Cardiac muscle cell (in vitro differentiated cells and primary cell): ENCODE measurements at places on chromosomes 13 and 19.

- DNase-seq, result peak; percentile 82
Measured at GRCh38 chr13:49859560-49859959, 67.1 kb upstream of the KPNA3 start.

- no peak for DNase-seq
Measured at GRCh38 chr13:89363144-89363543, 1692.0 kb downstream of the SLITRK5 start.

DNA sequence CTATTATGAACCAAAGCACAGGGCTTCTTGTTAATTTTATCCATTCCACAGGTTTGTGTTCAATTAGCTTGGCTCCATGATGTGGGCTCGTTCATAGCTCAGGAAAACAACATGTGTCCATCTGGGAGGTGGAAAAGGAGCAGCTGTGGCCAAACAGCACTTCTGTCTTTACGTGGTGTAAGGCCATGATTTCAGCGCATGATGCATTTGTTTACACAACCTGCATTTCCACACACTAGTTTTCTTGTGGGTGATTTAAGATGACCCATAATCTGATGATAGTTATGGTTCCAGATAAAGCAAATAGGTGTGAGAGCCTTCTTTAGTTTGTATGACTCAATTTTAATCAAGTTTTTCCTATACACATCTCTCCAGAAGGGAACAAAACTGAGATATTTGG is 101.7 kb downstream of the TNFRSF19 start:
- peak; percentile 46 for DNase-seq

- DNase-seq, result no peak
Measured at GRCh38 chr19:3537438-3538240, 1.3 kb upstream of the TEKTIP1 start.

- no peak for DNase-seq
Measured at GRCh38 chr19:7801020-7801570, 28.9 kb upstream of the EVI5L start.

DNA sequence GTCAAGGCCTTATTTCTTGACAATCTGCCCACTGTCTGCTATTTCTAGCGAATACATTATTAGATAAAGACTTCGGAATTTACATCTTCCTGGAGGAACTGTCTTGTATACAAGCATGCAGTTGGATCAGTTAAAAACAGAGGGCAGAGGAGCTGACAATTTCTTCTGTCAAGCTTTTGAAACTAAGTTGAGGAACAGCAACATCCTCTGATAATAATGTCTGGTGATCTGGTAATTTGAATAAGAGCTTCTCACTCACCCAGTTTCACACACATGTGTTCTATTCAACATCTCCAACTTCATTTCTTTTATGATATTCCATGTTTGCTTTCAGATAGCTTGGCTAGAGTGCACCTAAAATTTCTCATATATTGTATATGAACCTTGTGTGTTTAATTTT is 50.2 kb downstream of the MTMR6 start:
- DNase-seq, result no peak

- no peak for DNase-seq
Measured at GRCh38 chr19:50580970-50581634, 12.9 kb upstream of the LRRC4B start.

DNA sequence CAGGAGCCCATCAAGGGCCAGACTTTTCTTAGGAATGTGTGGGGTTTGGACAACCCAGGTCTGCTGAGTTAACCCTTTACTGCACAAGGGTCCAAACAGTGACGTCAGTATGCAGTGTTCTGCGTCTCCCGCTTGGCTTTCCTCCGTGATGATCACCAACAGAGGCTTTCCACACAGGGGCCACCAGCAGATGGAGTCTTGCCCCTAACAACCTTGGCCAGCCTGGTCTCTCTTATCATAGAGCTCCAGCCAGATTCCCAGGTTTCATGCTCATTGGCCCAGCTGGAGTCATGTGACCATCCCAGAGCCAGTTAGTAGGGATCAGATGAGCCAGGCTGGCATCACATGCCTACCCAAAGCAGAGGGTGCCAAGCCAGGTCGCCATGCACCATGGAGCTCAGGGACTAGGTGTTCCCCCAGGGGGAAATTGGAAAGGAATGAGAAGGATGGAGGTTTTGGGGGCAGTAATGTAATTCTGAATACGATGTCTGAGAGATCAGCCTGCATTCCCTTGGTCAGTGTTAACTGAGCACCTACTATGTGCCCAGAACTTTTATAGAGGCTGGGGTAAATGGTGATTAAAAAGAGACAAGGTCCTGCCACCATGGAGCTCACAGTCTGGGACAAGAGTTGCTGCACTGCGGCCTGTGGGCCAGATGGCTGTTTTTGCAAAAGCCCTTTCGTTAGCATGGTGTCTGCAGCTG is 61.2 kb downstream of the MYH14 start:
- DNase-seq, result no peak

DNA sequence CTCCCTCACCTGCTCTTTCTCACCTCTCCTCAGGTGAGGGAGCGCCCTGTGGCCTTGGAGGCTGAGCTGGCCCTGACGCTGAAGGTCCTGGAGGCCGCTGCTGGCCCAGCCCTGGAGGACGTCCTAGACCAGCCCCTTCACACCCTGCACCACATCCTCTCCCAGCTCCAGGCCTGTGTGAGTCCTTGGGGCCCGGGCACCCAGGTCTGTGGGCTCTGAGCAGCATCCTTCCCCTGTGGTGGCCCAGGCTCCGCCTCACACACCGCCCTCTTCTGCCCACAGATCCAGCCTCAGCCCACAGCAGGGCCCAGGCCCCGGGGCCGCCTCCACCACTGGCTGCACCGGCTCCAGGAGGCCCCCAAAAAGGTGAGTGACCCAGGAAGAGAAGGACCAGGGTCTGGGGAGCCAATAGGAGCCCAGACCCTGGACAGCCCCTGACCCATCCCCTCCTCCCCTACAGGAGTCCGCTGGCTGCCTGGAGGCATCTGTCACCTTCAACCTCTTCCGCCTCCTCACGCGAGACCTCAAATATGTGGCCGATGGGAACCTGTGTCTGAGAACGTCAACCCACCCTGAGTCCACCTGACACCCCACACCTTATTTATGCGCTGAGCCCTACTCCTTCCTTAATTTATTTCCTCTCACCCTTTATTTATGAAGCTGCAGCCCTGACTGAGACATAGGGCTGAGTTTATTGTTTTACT is 1.9 kb downstream of the IFNL1 start:
- DNase-seq, result no peak

DNA sequence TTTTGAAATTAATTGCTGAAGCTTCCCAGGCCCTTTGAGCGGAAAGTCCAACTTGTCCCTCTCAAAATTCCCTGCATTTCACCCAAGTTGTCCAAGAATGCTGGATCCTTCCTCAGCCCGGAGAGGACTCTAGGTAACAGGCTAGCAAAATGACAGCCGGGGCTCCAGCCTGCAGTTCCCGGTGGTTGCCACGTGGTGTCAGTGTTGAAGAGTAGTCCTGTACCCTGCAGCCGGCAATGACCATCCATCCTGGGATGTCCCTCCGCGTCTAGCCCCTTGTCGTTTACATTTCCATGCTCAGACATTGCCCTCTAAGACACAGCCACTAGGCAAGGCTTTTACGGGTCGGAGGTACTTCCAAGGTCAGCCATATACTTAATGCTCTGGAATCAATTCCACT is 31.4 kb upstream of the MTIF3 start:
- peak; percentile 68 for DNase-seq

DNA sequence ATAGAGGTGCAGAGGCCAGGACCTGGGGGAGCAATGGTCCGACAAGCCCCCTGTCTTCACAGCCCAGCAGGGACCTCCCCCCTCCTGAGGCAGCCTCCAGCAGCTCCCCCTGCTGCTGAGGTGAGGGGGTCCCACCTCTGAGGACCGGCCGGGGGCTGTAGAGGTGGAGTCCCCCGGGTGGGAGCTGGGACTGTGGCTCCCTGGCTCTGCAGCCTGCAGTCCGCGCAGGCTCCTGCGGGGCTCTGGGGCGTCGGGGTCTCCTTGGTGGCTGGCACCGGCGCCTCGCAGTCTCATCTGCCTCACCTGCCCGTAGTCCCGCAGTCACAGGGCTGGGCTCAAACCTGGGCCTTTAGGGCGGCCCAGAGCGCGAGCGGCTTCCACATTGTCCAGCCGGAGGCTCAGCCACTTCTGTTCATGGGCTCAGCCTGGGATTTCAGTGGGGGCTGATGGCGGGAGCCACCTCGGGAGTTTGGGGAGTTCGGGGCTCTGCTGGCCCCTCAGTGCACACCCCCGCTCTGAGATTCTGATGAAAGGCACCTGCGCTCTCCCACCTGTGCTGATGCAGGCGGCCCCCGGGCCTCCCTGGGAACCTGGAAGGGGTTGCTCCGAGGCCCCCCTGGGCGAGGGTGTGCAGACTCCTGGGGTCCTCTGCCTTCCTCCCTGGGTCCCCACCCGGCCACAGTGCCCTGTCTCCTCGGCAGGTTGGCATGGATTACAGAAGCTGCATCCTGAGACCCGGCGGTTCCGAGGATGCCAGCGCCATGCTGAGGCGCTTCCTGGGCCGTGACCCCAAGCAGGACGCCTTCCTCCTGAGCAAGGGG is 7.0 kb upstream of the ZNF554 start:
- DNase-seq, result no peak

DNA sequence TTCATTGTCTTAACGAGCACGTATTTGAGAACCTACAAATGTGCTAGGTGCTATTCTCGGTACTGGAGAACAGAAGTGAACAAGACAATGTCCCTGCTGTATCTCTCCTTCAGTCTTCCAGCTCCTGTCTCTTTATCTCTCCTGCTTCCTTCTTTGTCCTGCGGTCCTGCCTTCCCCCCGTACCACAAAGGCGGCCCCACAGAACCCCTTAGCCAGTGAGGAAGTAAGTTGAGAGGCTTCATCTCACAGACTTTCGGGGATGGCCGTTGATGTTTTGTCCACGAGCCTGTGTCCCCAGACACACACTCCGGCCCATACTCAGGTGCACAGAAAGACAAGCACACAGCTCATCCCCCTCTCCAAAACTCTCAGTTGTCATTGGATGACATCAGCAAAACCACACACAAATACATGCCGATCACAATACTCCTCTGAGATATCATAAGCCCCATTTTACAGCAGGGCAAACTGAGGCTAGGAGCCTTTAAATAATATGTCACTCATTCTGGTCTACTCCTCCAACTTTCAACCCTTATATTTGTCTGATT is 507 bp upstream of the SWSAP1 start:
- DNase-seq, result no peak

DNA sequence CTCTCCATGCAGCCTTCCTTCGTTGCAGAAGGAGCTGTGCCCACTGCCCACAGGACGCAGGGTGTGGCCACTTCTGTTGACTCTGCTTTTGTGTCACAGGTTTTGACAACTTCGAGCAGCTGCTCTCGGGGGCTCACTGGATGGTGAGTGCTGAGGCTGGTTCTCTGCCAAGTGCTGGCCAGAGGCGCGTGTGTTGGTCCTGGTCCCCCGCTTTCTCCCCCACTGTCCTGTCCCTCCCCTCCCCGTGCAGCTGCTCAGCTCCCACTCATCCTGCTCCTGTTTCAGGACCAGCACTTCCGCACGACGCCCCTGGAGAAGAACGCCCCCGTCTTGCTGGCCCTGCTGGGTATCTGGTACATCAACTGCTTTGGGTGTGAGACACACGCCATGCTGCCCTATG is 10.6 kb upstream of the PDCD2L start:
- no peak for DNase-seq

- no peak for DNase-seq
Measured at GRCh38 chr13:34243403-34243802, 425.5 kb downstream of the RFC3 start.
